ENCODE measurements at places on chromosomes 4 and X. TPM values are rescaled to one million over a fixed set of nuclear protein-coding genes. Genes with fewer than 3 reads are reported as not detected.

DNA sequence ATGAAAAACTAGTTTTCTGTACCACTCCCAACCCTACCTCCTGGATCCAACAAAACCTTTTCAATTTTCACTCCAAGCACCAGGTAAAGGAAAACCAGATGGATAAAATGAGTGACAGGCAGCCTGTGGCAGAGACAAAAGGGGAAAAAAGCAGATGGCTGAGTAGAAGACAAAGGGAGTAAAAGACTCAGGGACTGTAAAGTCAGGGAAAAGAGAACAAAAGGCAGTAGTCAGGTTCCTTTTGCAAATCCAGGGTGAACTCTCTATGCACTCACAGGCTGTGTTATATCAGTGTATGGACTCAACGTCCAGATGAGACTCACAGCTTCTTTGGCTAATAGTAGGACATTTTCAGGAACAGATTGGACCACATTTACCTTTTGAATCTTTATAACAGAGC lies 54.2 kb downstream of the QRFPR start:
- H3K36me3 ChIP-seq = no peaks in the 10 kb centered on the region
- DNase-seq = no peak
- no peaks in the 10 kb centered on the region for H3K4me1 ChIP-seq
- no peak overlapping the region for H3K27ac ChIP-seq
- no peak overlapping the region for H3K4me3 ChIP-seq

DNA sequence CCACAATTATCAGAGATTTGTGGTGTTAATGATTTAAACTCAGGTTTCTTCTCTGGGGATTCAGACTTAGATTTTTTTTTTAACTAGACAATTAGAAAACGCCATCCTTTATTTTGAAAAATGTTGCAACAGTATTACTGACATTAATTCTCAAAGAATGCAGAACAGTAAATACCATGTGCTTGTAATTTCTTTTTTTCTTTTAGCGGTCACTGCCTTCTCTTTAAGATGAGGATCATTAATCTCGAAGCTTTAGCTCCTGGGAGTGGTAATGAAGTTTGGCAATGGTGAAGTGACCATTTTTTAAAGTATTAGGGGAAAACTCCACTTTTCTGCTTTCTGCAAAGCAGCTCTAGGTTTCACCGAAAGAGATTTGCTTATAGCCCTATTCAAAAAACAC lies 164.0 kb upstream of the MBNL3 start:
- no peaks in the 10 kb centered on the region for H3K36me3 ChIP-seq
- no peak overlapping the region for H3K27ac ChIP-seq
- H3K4me3 ChIP-seq = no peak overlapping the region

DDX53 gene
- total RNA-seq = not detected

DNA sequence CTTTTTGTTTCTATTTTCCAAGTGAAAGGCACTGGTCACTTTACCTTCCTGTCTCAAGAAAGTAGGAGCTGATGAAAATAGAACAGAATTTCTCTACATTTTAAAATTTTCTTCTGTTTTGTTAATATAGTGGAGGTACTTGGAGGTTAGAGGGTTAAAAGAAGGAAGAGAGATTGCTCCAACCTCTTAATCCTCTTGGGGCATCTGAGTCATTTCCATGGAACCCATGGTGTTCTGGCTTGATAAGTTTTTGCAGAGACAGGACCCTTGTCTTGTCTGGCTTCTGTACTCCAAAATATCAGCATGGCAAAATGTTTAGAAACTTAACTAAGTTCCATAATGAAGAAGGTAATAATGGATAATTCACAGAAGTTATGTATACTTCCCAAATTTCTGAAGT lies 727.2 kb downstream of the C4orf33 start:
- no peaks in the 10 kb centered on the region for H3K4me1 ChIP-seq
- no peak for DNase-seq
- H3K36me3 ChIP-seq = no peaks in the 10 kb centered on the region
- no peak overlapping the region for H3K27ac ChIP-seq

GABRE gene
- 41.9 TPM for total RNA-seq

- H3K27ac ChIP-seq = no peak overlapping the region
- DNase-seq = no peak
- no peaks in the 10 kb centered on the region for H3K4me1 ChIP-seq
Measured at GRCh38 chr4:13704761-13705160, 77.2 kb upstream of the BOD1L1 start.

- no peaks in the 10 kb centered on the region for H3K4me1 ChIP-seq
- H3K27me3 ChIP-seq = no peaks in the 10 kb centered on the region
- no peak for DNase-seq
- no peaks in the 10 kb centered on the region for H3K36me3 ChIP-seq
- no peak overlapping the region for H3K4me3 ChIP-seq
- no peak overlapping the region for H3K27ac ChIP-seq
Measured at GRCh38 chrX:9072281-9072680, 38.4 kb upstream of the FAM9B start.

- no peaks in the 10 kb centered on the region for H3K27me3 ChIP-seq
- peaks cover 5% of the 10 kb centered on the region for H3K4me1 ChIP-seq
- no peak for DNase-seq
- H3K4me3 ChIP-seq = no peak overlapping the region
Measured at GRCh38 chrX:77953708-77954107, 15.7 kb downstream of the PGAM4 start.

PAK3 gene
- total RNA-seq = 14.7 TPM

DNA sequence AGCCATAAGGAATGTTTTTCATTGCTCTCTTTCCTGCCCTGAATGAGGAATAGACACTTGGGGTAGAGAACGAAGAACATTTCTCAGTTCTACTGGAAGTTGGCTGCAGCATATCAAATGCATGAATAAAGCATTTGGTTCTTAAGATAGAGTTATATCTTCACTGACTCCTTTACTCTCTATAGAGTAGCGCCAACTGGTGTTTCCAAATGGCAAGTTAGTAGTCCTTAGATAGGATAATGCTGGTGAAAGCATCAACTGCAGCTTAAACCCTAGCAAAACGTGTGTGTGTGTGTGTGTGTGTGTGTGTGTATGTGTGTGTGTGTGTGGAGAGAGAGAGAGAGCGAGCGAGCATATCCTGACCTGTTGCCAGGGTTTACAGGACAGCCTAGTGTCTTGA lies 62.2 kb upstream of the FRMPD4 start:
- H3K36me3 ChIP-seq = no peaks in the 10 kb centered on the region
- H3K27ac ChIP-seq = no peak overlapping the region
- no peak overlapping the region for H3K4me3 ChIP-seq
- DNase-seq = no peak
- peaks cover 1% of the 10 kb centered on the region for H3K27me3 ChIP-seq
- no peaks in the 10 kb centered on the region for H3K4me1 ChIP-seq

GRCh38 chr4:109315341-109315740 lies 12.9 kb upstream of the COL25A1 start:
- no peak overlapping the region for H3K4me3 ChIP-seq
- H3K4me1 ChIP-seq = no peaks in the 10 kb centered on the region
- no peak overlapping the region for H3K27ac ChIP-seq
- no peak for DNase-seq
- peaks cover 3% of the 10 kb centered on the region for H3K27me3 ChIP-seq

DNA sequence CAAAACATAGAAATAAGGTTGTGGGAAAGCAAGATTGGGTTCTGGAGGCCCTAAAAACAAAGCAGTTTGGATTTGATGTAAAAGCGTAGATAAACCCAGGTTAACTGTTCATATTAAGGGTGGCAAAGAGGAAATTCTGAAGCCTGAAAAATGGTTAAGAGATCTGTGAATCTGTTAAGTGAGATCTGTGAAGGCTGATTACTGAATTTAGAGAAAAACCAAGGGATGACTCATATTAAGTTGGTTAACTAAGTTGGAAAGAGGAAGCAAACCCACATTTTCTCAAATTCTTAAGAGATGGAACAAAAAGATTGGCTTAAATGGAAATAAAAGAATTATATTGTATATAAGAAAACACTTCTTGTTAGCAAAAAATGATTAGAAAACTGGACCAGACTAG lies 22.8 kb downstream of the GPAT3 start:
- no peaks in the 10 kb centered on the region for H3K27me3 ChIP-seq
- no peak overlapping the region for H3K27ac ChIP-seq
- no peak overlapping the region for H3K4me3 ChIP-seq
- no peaks in the 10 kb centered on the region for H3K36me3 ChIP-seq
- H3K4me1 ChIP-seq = no peaks in the 10 kb centered on the region

CTPS2 gene
- total RNA-seq = 17.6 TPM

- H3K36me3 ChIP-seq = no peaks in the 10 kb centered on the region
- no peak overlapping the region for H3K4me3 ChIP-seq
- H3K27me3 ChIP-seq = no peaks in the 10 kb centered on the region
- no peaks in the 10 kb centered on the region for H3K4me1 ChIP-seq
- DNase-seq = no peak
- H3K27ac ChIP-seq = no peak overlapping the region
Measured at GRCh38 chrX:130637591-130637990, 235.8 kb downstream of the RBMX2 start.

FGF13 gene
- 18.3 TPM for total RNA-seq

NPY1R gene
- 40.2 TPM for total RNA-seq

POU4F2 gene
- not detected for total RNA-seq

- DNase-seq = no peak
- no peak overlapping the region for H3K4me3 ChIP-seq
- H3K27me3 ChIP-seq = no peaks in the 10 kb centered on the region
- no peaks in the 10 kb centered on the region for H3K4me1 ChIP-seq
- no peaks in the 10 kb centered on the region for H3K36me3 ChIP-seq
Measured at GRCh38 chr4:548976-549375, 27.1 kb downstream of the TMEM271 start.

GRCh38 chr4:1978741-1979476 lies 29.9 kb downstream of the NELFA start:
- no peaks in the 10 kb centered on the region for H3K27me3 ChIP-seq
- DNase-seq = peak; percentile 75
- H3K36me3 ChIP-seq = peaks cover 20% of the 10 kb centered on the region
- H3K4me3 ChIP-seq = no peak overlapping the region
- no peak overlapping the region for H3K27ac ChIP-seq
- H3K4me1 ChIP-seq = no peaks in the 10 kb centered on the region

UCP1 gene
- not detected for total RNA-seq

- no peaks in the 10 kb centered on the region for H3K4me1 ChIP-seq
- H3K27me3 ChIP-seq = no peaks in the 10 kb centered on the region
- DNase-seq = no peak
- no peak overlapping the region for H3K4me3 ChIP-seq
- H3K36me3 ChIP-seq = no peaks in the 10 kb centered on the region
Measured at GRCh38 chrX:44415639-44416386, 72.3 kb upstream of the EFHC2 start.
